ENCODE measurements at places on chromosomes 12 and 14.

- DNase-seq, result no peak
These were observed 26.4 kb downstream of the ACTN1 start for GRCh38 chr14:68952531-68953195.

GRCh38 chr12:99522456-99522855, 125.1 kb upstream of the GARIN6 start:
- DNase-seq, result no peak

GRCh38 chr12:55937981-55938380, 7.0 kb downstream of the DGKA start:
- no peak for DNase-seq

DNA sequence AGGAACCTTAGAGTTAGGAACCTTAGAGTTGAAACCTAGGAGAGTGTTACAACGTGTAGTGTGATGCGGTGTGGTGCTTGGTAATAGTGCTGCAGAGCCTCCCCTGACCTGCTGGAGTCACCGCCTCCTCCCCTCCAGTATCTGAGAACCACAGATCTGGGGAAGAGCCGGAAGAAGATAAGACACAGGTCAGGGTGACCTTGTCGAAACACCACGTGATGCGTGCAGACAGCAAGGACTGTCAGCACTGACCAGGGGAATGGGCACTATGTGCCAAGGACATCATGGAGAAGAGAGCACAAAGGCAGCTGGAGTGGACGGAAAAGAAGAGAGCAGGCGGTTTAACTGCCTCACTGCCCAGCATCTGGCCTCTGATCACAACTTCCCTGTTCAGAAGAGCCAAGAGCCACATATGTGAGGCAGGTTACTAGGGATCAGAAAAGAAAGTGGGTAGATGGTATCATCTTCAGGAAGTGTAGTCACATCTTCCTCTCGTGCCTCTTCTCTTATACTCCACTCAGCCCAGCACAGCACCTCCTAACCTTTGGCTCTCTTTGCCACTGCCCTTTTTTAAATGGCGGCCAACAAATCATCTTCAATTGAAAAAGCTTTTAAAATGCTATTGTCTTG, 93.7 kb downstream of the TESC start:
- DNase-seq, result no peak

DNA sequence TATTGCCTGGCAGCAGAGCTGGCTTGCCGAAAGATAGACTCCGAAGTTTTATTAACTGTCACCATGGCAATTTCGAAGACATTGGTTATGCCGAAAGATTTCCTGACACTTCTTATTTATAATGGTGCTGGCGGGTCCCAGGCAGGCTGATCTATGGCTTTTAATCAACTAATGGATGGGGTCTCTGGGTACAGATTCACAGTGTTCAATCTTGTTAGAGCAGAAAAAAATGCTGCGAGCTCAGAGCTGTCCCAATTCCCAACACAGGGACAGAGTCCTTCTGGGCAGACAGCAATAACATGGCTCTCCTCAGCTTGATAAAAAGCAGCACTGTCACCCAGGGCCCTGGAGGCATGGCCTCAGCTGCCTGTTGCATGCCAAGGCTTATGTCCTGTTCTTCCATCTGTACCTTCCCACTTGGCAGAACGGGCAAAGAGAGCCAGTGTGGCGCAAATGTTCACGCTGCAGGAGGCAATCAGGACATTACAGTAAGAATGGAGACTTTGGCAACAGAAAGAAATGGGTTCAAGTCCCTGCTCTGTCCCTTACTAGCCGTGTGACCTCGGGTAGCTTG, 228.2 kb upstream of the PWP1 start:
- DNase-seq, result no peak

DNA sequence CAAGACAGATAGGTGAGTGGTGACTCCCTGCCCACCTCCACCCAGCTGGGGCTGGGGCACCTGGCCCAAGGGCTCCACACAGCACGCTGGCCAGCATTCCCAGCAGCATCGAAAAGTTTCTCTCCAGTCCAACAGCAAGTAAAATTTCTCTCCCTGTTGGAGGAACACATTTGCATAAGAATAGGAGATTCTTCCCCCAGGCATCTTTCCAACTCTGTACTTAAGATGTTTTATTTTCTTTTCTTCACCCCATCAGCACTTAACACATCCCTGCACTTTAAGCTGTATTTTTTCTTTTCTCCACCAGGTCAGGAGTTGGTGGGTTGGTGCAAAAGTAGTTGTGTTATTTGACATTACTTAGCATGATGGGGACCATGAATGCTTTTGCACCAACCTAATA, 47.2 kb downstream of the OR9K2 start:
- DNase-seq, result no peak

DNA sequence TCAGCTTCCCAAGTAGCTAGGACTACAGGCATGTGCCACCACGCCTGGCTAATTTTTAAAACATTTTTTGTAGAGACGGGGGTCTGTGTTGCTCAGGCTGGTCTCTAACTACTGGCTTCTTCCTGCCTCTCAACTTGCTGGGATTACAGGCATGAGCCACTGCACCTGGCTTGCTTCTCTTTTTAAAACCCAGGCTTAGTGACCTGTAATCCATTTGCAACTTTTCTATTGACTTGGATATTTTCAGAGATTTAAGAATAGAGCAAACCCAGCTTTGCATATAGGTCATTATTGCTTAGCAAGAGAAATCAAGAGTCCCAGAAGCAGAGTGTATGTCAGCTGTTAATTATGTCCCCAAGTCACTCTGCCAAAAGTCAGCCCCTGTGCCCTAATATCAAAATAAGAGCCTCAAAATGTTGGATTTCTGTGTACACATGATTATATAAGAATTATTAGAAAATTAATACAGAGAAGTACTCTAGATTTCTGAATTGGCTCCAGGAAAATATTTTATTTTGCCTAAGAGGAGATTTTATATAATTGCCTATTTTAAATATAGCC, 24.9 kb downstream of the TCP11L2 start:
- no peak for DNase-seq

DNA sequence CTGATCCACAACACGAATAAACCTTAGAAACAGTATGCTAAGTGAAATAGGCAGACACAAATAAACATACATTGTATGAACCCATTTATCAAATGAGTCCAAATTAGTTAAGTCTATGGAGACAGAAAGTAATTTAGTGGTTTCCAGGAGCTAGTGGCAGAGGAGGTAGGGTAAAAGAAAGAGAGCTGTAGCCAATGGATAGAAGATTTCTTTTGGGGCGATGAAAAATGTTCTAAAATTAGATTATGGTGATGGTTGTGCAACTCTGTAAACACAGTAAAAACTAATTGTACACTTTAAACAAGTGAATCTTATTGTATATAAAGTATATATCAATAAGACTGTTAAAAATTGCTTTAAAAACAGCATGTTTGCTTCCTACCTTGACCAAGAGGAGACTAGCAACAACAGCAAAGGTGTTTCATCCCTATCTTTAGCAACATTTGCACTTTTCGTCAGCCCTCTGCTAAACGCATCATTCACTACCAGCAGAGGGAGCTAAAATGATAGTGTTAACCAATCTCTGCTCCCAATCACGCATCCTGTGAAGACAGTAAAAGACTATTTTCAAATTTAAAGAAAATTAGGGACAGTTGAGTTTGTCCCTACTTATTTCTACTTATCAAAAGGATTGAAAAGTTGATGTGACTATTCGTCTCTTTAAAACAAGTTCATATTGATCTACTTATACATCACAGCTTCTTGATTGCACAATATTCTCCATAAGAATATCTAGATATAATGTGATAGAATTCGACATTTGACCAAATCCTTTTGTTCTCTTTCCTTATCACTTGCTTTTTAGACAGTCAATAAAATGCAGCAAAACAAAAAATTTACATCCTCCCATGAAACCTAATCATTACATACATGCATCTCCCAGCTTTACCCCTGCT, 24.0 kb upstream of the LGR5 start:
- no peak for DNase-seq

- no peak for DNase-seq
These were observed 174.1 kb upstream of the RTL1 start for GRCh38 chr14:101077481-101078074.

GRCh38 chr14:22852940-22853767, 16.8 kb downstream of the MMP14 start:
- DNase-seq, result peak; percentile 86

GRCh38 chr12:9948606-9949296, 16.6 kb upstream of the CLEC2A start:
- no peak for DNase-seq

- DNase-seq, result no peak
These were observed 13.1 kb upstream of the CIPC start for GRCh38 chr14:77084985-77085384.

DNA sequence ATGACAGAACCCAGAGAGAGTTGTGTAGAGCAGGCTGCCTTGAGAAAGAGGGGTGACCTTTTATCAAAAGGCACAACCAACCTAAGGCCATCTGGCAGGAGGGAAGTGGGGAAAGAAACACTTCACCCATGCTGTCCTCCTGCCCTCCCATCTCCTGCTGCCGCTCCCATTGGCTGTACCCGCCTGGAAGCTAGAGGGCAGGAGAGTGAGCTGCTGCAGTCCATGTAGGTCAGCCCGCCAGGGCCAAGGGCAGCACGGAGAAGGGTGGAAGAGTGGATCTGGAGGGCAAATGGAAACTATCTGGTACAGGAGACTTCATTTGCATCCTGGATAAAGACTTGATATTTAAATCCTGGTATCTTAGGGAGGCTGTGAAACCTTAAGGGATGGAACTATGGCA, 11.5 kb upstream of the CABP1 start:
- no peak for DNase-seq

DNA sequence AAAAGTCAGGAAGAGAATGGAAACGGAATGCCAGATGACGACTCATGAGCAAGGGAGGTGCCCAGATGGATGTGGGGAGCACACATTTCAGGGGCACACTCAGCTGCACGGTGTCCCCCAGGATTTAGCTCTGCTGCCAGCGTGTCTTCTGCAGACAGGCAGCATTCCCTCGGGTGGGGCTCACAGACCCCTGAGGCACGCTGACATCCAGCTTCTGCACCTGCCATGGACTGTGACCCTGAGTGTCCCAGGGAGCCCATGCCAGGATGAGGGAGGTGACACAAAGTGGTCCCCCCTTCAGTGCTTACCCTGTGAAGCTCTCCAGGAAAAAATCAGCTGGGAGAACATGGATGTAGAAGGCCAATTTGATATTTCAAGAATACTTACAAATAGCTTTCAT, 84.2 kb downstream of the PIWIL1 start:
- no peak for DNase-seq
